LHCN-M2 (cell line): ENCODE measurements at places on chromosomes 1 and 21. TPM values are rescaled to one million over a fixed set of nuclear protein-coding genes. Genes with fewer than 3 reads are reported as not detected.

DNA sequence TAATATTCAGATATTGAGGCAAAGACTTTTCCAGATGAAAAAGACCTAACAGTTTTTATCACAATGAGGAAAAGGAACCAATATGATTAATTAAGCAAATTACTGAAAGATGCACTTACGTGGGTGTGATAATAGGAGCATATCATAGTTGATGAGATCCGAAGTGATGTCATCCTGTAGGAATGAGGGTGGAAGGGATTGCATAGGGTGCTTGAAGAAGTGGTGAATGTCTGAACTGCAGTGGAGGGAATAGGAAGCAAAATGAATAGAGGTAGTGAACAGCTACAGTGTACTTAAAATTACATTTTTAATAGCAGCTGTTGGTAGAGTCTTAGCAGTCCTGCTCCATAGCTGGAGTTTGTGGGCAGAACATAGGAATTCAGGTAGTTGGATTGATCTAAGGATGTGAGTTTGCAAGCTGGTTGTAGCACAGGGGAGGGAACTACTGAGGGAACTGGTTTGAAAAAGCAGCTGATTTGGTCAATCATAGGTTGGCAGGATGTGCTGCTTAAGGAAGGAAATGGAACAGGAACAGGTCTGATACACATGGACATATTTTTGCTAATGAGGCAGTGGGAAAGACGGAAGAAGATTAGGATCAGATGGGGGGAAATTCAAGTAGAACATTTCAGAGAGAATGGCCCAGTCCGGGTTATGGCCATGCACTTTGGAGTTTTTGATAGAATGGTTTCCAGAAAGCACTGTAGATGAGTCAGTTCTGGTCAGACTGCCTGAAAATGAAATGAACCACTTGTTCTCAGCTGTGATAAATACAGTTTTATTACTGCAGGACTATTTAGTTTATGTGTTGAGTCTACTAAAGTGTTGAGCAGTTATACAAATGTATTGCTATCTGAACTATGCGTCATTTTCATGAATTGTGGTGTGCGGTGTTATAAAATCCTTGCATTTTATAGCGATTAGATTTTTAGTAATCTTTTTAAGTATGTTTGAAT lies 155.8 kb downstream of the RYR2 start:
- DNase-seq: no peak

Gene LAMB3
- total RNA-seq: 3.8 and 5.3 TPM in 2 replicates

Gene HLCS
- 30.9 and 34.0 TPM in 2 replicates for total RNA-seq

DNA sequence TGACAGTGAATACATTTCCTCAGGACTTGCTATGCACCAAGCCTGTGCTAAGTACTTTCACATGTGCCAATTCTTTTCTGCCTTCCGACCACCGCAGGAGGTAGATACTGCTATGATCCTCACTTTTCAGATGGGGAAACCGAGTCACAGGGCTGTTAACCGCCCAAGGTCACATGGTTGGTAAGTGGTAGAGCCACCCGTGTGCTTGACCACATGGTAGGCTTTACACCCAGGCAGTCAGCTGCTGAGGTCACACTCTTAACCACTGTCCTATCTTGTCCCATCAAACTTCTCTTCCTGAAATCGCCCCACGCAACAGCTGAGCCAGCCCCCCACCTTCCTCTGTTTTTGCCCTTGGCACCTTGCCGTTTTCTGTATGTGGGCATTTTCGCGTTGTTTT lies 31.0 kb upstream of the SDHB start:
- DNase-seq: no peak

DNA sequence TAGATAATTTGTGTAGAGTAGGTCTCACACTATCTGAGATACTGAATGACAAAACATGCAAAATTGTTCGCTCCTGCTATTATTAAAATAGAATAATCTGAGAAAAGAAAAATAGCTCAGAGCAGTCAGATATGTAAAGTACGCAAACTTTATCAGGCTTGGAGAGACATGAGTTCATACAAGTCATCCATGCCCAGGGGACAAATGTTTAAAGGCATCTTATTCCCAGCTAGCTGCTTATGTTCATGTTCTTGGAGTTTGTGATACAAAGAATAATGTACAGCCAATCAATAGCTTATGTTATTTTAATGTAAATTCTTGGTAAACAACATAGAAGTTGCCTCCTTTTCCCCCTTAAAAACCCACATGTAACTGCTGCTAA lies 69.4 kb upstream of the USP25 start:
- DNase-seq: no peak

GRCh38 chr1:3992103-3992556 lies 92.1 kb upstream of the C1orf174 start:
- peak; percentile 2 for DNase-seq

DNA sequence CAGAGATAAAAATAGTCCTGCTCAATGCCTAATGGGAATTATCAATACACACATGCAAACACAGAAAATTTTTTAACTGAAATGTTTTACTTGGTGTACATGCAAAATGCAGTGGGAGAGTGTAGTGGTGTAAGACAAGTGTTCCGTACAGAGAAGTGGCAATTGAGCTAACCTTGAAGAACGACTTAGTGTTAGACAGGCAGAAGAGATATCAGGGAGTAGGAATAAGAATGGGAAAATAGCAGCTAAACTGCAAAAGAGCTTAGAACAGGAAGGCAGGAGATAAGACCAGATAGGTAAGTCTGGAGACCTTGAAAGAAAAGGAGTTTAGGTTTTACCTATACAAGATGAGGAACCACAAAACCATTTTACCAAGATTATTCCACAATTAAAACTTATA lies 9.0 kb downstream of the USP24 start:
- no peak for DNase-seq

- peak; percentile 52 for DNase-seq
Measured at GRCh38 chr21:41164981-41165655, 2.8 kb upstream of the BACE2 start.

- DNase-seq: peak; percentile 53
Measured at GRCh38 chr21:21003701-21004100, 5.5 kb downstream of the NCAM2 start.

Gene LAMC1
- 316 and 383 TPM in 2 replicates for total RNA-seq

DNA sequence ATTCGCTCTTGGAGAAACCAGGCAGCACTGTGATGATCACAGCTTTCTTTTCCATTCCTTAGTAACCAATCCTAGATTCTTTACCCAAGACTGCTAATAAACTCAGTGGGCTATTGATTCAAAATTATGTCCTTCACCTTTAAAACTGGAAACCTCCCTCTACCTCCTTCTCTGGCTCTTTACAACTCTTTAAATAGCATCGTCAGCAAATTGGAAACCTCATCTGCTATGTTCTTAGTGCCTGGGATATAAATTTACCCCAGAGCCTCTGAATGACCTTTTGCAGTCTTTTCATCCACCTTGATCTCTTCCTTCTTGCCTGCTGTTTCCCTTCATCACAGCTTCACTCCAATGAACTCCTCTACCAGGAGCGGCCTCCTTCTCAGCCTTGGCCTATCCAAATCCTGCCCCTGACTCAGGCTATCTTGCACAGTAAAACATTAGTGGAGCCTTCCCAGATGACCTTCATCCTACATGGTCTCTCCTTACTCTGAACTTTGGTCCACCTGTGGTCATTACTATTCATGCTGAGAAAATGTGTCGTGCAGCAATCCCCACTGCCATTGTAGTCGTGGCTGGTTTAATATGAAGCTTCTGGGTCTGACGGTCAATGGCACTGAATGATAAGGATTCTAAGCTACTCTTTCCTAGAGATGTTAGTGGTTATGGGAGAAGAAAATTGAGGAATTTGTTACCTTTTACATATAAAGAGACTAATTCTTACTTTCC lies 644.1 kb downstream of the SMYD3 start:
- no peak for DNase-seq

DNA sequence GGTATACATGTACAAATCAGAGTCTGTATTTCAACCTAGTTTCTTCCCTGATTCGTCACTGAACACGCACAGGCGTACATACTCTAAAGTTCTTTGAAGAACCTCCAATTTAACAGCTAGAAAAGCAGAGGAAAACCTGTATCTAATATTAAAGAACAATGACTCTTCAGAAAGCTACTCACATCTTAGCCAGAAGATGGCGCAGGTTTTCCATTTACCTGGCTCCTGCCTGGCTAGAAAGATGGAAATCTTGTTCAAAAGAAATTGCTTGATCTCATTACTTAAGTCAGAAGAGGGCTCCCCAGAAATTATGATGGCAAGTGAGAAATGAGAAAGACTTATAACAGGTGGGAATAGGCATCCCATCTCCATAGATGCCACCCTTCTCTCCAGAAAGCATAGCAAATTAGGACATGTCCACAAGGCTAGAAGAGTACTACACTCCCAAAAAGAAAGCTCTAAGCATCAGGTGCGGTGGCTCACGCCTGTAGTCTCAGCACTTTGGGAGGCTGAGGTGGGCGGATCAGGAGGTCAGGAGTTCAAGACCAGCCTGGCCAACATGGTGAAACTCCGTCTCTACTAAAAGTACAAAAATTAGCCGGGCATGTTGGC lies 19.0 kb upstream of the L1TD1 start:
- DNase-seq: peak; percentile 45

GRCh38 chr1:21562896-21563295 lies 53.7 kb downstream of the ALPL start:
- no peak for DNase-seq

DNA sequence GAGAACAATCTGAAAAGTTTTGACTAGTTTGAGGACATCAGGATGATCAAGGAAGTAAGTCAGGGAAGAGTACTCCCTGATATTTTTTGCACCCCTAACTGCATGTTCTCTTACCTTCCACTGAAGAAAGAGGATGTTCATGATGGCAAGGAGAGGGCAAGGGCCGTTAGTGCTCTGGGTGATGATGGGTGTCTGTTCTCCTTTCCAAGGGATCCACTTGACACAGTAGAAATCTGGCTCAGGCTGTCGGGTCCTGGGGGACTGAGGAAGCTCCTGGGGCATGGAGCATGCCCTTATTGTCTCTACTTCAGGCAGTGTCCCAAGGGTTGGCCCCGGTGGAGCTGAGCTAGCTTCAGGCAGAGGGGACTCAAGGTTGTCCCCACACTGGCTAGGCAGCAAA lies 4.7 kb downstream of the MINDY1 start:
- no peak for DNase-seq

Gene LINGO4
- not detected in 2 replicates for total RNA-seq

Gene RORC
- not detected in 2 replicates for total RNA-seq

DNA sequence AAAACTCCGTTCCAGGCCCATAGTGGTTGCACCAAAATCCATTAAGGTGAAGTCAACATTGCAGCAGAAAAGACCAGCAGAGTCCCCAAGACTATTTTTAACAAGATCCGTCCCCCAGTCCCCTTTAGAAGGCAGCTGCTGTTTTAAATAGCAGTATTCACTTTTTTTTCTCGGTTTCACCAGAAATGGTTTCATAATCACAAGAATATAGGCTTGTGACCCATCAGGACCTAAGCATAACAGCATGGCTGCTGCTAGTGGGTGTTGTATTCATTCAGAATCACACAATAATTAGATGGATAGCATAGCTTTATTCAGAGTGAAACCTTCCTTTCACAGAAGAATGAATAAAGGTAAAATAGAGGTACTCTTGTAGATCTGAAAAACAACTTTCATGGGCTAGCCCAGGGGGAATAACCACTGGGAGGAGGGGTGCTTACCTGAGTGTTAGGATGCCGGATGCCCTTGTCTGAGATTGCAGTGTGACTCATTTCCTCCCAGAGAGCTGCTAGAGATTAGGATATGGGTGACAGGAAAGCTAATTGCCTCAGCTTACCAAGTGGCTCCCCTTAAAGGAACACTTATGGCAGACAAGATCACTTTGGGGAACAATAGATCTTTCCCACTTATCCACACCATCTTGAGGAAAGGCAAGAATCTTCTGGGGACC lies 35.0 kb downstream of the ACKR1 start:
- DNase-seq: no peak

GRCh38 chr1:234458352-234459017 lies 20.5 kb downstream of the TARBP1 start:
- DNase-seq: no peak

DNA sequence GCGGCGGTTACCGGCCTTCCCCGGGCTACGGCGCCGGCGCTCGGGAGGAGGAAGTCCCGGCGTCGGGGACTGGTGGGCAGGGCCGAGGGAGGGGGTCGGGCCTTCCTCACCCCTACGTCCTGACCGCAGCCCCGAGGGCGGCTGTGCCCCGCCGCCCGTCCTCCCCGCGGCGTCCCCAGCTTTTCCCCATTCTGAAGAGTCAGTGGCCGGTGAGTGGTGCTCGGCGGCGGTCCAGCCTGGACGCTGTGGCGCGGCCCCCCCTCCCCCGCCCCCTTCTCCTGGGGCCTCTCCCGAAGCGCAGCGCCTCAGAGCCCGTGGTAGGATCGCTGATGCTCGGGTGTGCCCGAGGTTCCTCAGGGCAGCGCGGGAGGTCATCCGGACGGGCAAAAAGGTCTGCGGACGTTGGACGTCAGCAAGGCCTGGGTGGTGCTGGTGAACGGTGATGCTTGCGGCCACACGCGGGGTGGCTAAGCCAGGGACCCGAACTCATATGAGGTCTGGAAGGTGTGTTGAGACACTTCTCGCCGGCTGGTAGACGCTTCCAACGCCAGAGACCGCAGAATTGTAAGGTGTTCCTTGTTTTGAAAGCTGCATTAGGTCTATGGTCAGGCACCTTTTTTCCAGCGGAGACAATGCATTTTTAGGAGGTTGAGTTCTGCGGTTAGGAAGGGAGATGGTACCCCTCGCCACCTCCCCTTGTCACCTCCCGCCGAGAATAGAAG lies 725 bp downstream of the SLC25A33 start:
- DNase-seq: peak; percentile 46

GRCh38 chr1:104056786-104057185 lies 307.1 kb downstream of the AMY1C start:
- DNase-seq: no peak

Gene RNF186
- not detected in 2 replicates for total RNA-seq

Gene NOTCH2
- total RNA-seq: 129 and 140 TPM in 2 replicates

DNA sequence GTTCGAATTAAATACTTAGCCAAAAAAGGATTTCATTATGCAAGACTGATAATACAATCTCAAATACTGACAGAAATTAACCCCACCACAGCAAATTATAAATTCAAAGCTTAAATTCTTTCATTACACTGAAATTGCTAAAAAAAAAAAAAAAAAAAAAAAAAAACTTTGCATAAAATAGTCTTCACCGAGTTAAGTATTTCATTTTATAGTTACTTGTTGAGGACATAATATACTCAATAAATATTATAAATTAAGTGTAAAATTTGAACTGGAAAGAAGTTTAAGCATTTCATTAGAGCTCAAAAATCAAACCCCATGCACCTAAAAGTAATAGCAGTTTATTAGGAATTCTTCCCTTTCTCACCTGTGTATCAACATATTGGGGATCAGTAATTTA lies 1.9 kb upstream of the PSMG1 start:
- DNase-seq: no peak

DNA sequence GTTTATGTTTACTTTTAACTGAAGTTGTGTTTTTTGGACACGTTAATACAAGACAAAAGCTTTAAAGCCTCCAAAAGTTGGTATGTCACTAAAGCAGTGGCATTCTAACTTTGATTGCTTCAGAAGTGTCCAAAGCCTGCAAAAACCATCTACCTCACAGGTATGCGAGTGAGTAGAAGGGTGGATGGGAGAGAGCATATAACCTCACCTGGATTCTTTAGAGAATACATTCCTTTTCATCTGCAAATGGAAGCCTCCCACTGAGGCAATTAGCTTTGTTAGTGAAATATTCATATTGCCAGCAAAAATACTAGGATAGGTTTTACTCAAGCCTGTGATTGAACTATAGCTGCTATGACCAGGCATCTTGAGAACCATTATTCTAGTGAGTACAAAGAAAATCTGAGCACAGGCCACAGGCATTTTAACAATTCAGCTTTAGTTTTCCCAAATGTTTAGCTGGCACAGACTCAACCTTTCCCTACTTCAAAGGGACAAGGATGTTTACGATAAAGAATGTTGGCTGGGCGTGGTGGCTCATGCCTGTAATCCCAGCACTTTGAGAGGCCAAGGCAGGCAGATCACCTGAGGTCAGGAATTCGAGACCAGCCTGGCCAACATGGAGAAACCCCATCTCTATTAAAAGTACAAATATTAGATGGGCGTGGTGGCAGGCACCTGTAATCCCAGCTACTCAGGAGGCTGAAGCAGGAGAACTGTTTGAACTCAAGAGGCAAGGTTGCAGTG lies 39.7 kb downstream of the MAP3K21 start:
- DNase-seq: no peak
